ENCODE measurements at places on chromosomes 1 and 21.

GRCh38 chr1:43864111-43865045 lies 69.2 kb upstream of the ARTN start:
- DNase-seq, result no peak

DNA sequence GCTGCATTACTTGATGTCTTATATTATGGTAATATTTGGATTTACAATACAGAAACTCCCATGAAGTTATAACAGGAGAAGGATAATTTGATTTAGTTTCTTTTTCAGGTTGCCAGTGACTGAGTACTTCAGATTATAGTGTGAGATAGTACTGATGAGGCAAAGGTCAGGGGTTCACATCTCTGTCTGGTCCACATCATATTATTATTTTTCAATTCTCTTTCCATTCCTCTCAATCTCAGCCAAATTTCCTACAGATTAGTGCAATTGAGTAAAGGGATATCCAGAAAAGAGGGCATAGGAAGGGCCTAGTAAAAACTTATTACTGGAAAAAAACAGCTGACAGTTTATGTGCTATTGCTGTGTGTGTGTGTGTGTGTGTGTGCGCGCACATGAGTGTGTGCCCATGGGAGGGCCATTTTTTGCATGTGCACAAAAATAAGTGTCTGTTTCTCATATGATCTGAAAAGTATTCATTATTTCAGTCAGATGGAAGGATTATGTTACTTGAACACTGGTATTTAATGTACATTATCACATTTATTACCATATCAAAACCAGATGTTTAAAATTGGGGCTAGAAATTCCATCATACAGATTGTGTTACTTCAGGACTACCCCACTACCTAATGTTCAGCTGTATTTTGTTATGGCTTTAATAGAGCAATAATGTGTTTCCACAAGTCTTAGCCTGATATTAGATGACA lies 78.3 kb upstream of the KCNK2 start:
- no peak for DNase-seq

- DNase-seq, result no peak
These were observed 221.6 kb downstream of the LTN1 start for GRCh38 chr21:28770867-28771661.

GRCh38 chr1:27773826-27774445 lies 917 bp downstream of the STX12 start:
- no peak for DNase-seq
